ENCODE measurements at places on chromosomes 2 and 18. TPM values are rescaled to one million over a fixed set of nuclear protein-coding genes. Genes with fewer than 3 reads are reported as not detected.

Gene GRB14
- total RNA-seq: not detected

Gene RAB6C
- total RNA-seq: not detected

Gene PKDCC
- total RNA-seq: 63.1 TPM

Gene AQP12B
- total RNA-seq: not detected

Gene CRYBA2
- not detected for total RNA-seq

Gene IL1RL1
- 2.5 TPM for total RNA-seq

Gene STK39
- 20.9 TPM for total RNA-seq

Gene UGT1A4
- total RNA-seq: not detected

Gene EDAR
- total RNA-seq: not detected

Gene ARHGAP25
- 9.4 TPM for total RNA-seq

Gene COLEC11
- total RNA-seq: not detected

Gene ITGAV
- total RNA-seq: 78.4 TPM

Gene LGALSL
- total RNA-seq: 0.29 TPM

Gene CKAP2L
- 4.0 TPM for total RNA-seq

Gene DSC2
- not detected for total RNA-seq
